ENCODE measurements at places on chromosomes 1 and 21. TPM values are rescaled to one million over a fixed set of nuclear protein-coding genes. Genes with fewer than 3 reads are reported as not detected.
A peak's percentile ranks its signal among the peaks of the same experiment; 100 is the strongest.

KLHDC7A gene
- not detected for total RNA-seq

GRCh38 chr1:42932442-42932941 is 26.2 kb downstream of the SLC2A1 start:
- no peak for DNase-seq

GRCh38 chr1:224199679-224200078 is 16.6 kb downstream of the DEGS1 start:
- DNase-seq = no peak

- DNase-seq = no peak
Observed at GRCh38 chr1:53642607-53643006, 96.4 kb downstream of the GLIS1 start.

DNA sequence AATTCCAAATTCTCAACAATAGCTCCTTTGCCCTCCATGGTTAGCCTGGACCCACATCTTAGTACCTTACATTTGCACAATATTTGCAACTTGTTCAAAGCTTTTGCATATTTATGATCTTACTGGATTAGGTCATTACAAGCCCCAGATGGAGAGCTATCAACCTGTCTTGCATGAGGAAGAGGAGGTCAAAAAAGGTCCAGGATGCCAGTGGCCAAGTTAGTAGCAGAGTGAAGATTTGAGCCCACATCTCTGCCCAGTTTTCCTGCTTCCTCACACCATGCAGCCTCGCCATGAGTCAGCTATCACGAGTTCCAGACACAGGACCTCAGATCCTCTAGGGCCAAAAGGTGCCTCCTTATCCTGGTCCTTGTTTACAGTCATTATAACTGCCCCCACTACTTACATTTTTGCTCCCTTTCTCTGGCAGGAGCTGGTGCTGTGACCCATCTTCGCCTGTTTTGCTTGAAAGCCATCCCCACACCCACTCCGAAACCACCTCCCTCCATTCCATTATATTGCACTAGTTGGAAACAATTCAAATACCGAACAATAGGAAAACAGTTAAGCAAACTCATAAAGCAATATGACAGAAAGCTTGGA is 5.0 kb upstream of the AHCYL1 start:
- no peak for DNase-seq

- no peak for DNase-seq
Observed at GRCh38 chr21:38467374-38467773, 30.9 kb downstream of the ERG start.

GRCh38 chr1:15797614-15798390 is 9.6 kb downstream of the UQCRHL start:
- peak; percentile 79 for DNase-seq

DNA sequence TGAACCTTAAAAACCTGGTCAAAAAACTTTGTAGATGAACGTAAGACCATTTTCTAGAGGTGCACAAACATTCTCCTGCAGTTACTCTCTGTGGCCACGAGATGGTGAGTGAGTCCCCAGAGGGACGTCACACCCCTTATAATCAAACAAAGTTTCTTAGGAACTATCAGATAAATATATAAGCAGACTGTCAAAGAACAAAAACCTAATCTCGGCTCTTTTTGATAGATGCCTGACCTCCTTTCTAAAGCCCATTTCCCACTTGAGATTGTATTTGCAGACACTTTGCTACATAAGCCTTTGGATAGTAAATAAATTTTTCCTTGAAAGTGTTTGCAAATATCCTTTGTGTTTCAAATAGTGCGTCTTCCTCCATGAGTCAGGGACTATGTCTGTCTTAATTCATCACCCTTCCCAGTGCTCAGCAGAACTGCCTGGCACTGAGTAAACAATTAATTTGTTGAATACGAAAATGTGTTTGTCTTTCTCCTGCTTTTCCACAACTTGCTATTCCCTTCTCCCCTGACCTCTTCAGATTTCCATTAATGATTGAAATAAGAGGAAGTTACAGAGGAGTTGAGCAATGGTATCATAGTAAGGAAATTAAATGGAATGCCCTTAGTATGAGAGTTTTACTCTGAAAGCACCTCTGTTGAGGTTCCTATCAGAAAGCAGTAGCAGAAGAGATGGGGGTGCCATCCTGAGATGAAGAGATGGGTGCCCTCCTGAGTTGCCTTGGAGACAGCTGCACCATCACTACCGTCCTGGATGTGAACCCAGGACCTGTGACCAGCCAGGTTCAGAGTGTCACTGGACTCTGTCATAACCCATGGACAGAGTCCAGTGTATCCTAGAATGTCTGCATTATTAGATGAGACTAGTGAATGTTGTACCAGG is 57.8 kb upstream of the RAVER2 start:
- peak; percentile 40 for DNase-seq

- peak; percentile 23 for DNase-seq
Observed at GRCh38 chr1:210132582-210132981, 100.0 kb upstream of the SERTAD4 start.

DNA sequence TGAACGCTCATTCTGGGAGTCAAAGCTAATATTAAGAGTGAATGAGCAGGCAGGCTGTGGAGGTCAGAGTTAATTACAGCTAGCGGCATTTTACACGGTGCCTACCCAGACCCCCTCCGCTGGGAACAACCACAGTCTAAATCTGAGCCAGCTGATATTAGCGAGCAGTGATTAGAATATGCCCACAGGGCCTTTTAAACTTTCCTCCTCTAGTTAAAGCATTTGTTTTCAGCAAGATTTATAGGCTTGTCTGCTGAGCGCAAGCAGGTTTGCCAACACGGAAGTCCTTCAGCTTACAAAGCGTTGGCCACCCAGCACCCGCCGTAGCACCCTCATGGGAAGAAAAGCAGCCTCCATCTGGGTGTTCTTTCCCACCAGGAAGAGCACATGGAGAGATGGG is 72.1 kb downstream of the LMX1A start:
- no peak for DNase-seq

DNA sequence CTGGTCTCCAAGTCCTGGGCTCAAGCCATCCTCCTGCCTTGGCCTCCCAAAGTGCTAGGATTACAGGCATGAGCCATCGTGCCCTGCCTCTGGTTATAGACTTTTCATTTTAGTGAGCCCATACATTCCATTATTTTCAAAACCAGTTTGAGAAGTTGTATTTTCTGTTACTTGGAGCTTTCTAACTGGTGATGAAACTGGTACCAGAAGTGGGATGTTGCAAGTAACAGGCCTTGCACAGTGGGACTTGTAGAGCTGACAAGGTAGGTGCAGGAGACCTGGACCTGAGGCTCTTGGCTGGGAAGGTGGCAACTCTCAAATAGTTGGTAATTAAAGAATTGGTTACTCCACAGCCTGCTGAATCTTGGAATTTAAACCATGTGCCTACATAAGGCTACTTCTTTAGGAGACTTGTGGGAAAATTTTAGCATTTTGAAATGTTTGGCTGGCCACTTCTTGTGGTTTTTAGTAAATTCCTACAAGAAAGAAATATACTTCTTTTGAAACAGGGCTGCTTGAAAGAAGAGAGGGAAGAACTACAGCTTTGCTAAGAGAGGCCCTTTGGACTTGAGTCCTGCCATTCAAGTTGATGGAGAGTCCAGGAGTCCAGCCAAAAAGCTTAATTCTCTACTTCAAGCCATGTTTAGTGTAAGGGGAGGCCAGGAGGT is 9.8 kb upstream of the ALPL start:
- DNase-seq = no peak

- no peak for DNase-seq
Observed at GRCh38 chr1:6418668-6419396, 887 bp downstream of the HES2 start.
